ENCODE measurements at places on chromosomes 4 and X. TPM values are rescaled to one million over a fixed set of nuclear protein-coding genes. Genes with fewer than 3 reads are reported as not detected.

The DDX53 gene
- not detected for total RNA-seq

The LARP1B gene
- total RNA-seq, result 31.1 TPM

The IL2 gene
- total RNA-seq, result 0.64 TPM

The HPSE gene
- 3.7 TPM for total RNA-seq

The NSUN7 gene
- 28.9 TPM for total RNA-seq

The HTRA3 gene
- 5.5 TPM for total RNA-seq

The WWC2 gene
- total RNA-seq, result 133 TPM

The FMR1 gene
- 32.7 TPM for total RNA-seq

The TFE3 gene
- total RNA-seq, result 51.2 TPM

The EGFL6 gene
- 0.96 TPM for total RNA-seq

DNA sequence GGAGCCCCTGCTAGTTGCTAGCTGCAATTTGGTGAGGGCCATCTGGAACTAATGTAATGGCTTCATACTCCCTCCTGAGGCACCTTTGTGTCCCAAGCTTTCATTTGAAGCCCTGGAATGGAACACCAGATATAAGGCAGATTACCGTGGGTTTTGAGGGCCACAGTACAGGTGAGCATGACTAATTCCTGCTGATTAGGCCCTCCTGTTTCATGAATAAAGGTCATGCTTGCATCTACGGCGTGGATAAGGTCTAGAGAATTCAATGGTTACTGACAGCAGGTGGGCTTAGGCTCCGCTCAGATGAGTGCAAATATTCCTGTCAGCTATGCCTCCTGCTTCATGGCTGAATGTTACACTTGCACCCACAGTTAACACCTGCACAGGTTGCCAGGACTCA, 495.4 kb downstream of the NAP1L3 start:
- peaks cover 53% of the 10 kb centered on the region for H3K36me3 ChIP-seq
- H3K4me1 ChIP-seq, result no peaks in the 10 kb centered on the region
- H3K4me3 ChIP-seq, result no peak overlapping the region
- no peak overlapping the region for H3K27ac ChIP-seq
- no peaks in the 10 kb centered on the region for H3K27me3 ChIP-seq

- H3K36me3 ChIP-seq, result peaks cover 7% of the 10 kb centered on the region
Measured at GRCh38 chr4:74423104-74423503, 21.8 kb upstream of the AREG start.

- H3K36me3 ChIP-seq, result peaks cover 4% of the 10 kb centered on the region
- H3K27me3 ChIP-seq, result no peaks in the 10 kb centered on the region
- DNase-seq, result no peak
- no peak overlapping the region for H3K27ac ChIP-seq
- no peak overlapping the region for H3K4me3 ChIP-seq
- H3K4me1 ChIP-seq, result no peaks in the 10 kb centered on the region
Measured at GRCh38 chrX:140602140-140602539, 97.3 kb upstream of the SOX3 start.

DNA sequence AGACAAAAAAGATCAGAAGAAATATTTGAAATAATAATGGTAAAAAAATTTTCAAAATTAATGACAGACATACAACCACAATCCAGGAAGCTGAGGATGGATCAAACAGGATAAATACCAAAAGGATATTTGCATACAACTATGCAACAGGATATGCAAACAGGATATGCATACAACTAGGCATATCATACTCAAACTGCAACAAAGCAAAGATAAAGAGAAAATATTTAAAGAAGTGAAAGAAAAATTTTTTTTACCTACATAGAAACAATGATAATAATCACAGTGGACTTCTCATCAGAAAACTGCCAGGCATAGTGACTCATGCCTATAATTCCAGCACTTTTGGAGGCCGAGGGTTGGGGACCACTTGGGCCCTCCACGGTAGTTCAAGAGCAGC, 11.3 kb upstream of the DHX15 start:
- H3K36me3 ChIP-seq, result peaks cover 10% of the 10 kb centered on the region
- peaks cover 19% of the 10 kb centered on the region for H3K4me1 ChIP-seq
- H3K27me3 ChIP-seq, result peaks cover 2% of the 10 kb centered on the region
- no peak overlapping the region for H3K4me3 ChIP-seq
- no peak overlapping the region for H3K27ac ChIP-seq

DNA sequence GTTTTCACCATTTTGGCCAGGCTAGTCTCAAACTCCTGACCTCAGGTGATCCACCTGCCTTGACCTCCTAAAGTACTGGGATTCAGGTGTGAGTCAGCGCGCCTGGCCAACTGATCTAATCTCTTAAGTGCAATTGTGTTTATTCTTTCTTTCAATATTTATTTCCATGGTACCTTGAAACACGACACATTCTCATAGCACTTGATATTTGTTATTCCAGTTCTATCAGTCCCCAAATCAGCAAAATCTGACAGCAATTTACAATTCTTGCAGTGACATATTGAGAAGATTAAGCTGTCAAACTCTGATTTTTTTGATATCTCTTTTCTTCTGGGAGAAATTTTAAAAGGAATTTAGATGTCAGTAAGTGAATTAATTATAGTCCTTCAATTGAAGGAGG, 218.1 kb upstream of the FAT4 start:
- DNase-seq, result no peak
- H3K27ac ChIP-seq, result no peak overlapping the region
- peaks cover 4% of the 10 kb centered on the region for H3K4me1 ChIP-seq
- no peak overlapping the region for H3K4me3 ChIP-seq

- no peaks in the 10 kb centered on the region for H3K36me3 ChIP-seq
- H3K4me3 ChIP-seq, result peak overlapping the region; percentile 73
- H3K27ac ChIP-seq, result no peak overlapping the region
- H3K4me1 ChIP-seq, result peaks cover 15% of the 10 kb centered on the region
- peak; percentile 28 for DNase-seq
- peaks cover 14% of the 10 kb centered on the region for H3K27me3 ChIP-seq
Measured at GRCh38 chrX:64204701-64205440, 637 bp downstream of the AMER1 start.

- H3K4me1 ChIP-seq, result peaks cover 8% of the 10 kb centered on the region
- DNase-seq, result peak; percentile 12
- H3K27me3 ChIP-seq, result no peaks in the 10 kb centered on the region
- H3K36me3 ChIP-seq, result peaks cover 4% of the 10 kb centered on the region
Measured at GRCh38 chrX:66163849-66164411, at the start of gene HEPH. HEPH (plus strand) TSS chrX:66164247; CDS start chrX:66170571, 6,324 bp downstream.

GRCh38 chr4:85510632-85510984, 35.7 kb downstream of the ARHGAP24 start:
- peaks cover 4% of the 10 kb centered on the region for H3K36me3 ChIP-seq
- H3K27ac ChIP-seq, result no peak overlapping the region
- DNase-seq, result no peak
- no peak overlapping the region for H3K4me3 ChIP-seq

DNA sequence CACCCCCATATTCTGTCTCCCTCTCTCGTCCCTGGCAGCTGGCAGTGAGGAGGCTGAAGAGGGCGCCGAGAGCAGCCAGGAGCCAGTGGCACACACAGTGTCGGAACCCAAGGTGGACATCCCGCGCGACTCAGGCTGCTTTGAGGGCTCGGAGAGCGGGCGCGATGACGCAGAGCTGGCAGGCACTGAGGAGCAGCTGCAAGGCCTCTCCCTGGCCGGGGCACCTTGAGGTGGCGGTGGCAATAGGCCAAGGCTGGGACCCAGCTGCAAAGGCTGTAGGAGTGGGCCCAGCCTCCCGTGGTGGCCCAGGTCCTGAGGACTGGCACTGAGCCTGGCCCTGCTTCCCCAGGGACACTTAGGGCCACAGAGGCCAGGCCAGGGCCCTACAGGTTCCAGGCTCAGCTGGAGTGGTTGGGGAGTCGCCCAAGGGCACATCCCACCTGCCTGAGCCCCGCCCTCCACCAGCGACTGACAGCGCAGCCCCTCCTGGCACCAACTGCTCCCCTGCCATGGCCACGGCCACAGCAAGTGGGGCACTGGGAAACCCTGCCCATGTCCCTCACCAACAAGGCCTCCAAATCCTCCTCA, 13.9 kb downstream of the SASH3 start:
- no peaks in the 10 kb centered on the region for H3K27me3 ChIP-seq
- H3K4me1 ChIP-seq, result no peaks in the 10 kb centered on the region
- no peak overlapping the region for H3K27ac ChIP-seq
- DNase-seq, result no peak

DNA sequence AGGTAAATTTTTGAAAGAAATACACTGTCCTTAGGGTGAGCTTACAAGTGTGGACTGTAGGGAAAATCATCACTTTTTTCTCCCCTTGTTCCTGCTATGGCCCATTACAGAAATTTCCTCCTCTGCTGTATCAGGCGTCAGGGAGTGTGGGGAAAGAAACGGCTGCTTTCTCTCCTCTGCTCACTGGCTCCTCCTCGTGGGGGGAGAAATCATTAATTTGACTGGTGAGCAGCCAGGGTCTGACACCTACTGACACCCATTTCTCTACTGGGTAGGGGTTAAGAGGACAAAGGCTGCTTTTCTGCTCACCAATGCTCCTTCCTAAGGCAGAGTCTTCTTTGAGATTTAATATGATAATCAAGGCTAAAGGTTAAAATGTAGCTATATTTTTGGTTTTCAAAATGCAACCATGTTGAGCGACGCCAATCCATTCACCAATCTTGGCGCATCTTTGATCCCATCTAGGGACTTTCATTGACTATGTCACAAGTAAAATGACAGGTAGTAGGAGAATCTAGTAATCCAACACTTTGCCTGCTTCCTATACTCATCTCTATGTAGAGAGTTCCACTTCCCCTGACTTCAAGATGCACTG, 25.1 kb downstream of the SETD7 start:
- H3K4me1 ChIP-seq, result no peaks in the 10 kb centered on the region
- peaks cover 3% of the 10 kb centered on the region for H3K36me3 ChIP-seq
- H3K27me3 ChIP-seq, result no peaks in the 10 kb centered on the region
- DNase-seq, result peak; percentile 76
- no peak overlapping the region for H3K4me3 ChIP-seq
- H3K27ac ChIP-seq, result no peak overlapping the region

- no peak overlapping the region for H3K27ac ChIP-seq
- no peaks in the 10 kb centered on the region for H3K4me1 ChIP-seq
- no peak for DNase-seq
- no peaks in the 10 kb centered on the region for H3K36me3 ChIP-seq
- H3K4me3 ChIP-seq, result no peak overlapping the region
- no peaks in the 10 kb centered on the region for H3K27me3 ChIP-seq
Measured at GRCh38 chr4:150181536-150181935, 103.3 kb downstream of the DCLK2 start.

- no peak for DNase-seq
- H3K36me3 ChIP-seq, result no peaks in the 10 kb centered on the region
- no peaks in the 10 kb centered on the region for H3K27me3 ChIP-seq
- peaks cover 9% of the 10 kb centered on the region for H3K4me1 ChIP-seq
- H3K4me3 ChIP-seq, result no peak overlapping the region
Measured at GRCh38 chr4:43903456-43903855, 545.2 kb downstream of the KCTD8 start.

GRCh38 chrX:105460376-105460775, 239.9 kb upstream of the TEX13A start:
- DNase-seq, result no peak
- H3K4me3 ChIP-seq, result no peak overlapping the region
- no peaks in the 10 kb centered on the region for H3K36me3 ChIP-seq
- H3K4me1 ChIP-seq, result no peaks in the 10 kb centered on the region

GRCh38 chrX:87468941-87469340, 48.7 kb upstream of the KLHL4 start:
- DNase-seq, result no peak
- H3K4me3 ChIP-seq, result no peak overlapping the region
- H3K4me1 ChIP-seq, result peaks cover 13% of the 10 kb centered on the region
- H3K27me3 ChIP-seq, result no peaks in the 10 kb centered on the region
- no peak overlapping the region for H3K27ac ChIP-seq

- H3K4me1 ChIP-seq, result peaks cover 3% of the 10 kb centered on the region
- H3K36me3 ChIP-seq, result no peaks in the 10 kb centered on the region
- no peaks in the 10 kb centered on the region for H3K27me3 ChIP-seq
Measured at GRCh38 chr4:141388481-141388880, 167.8 kb downstream of the ZNF330 start.

GRCh38 chrX:44667771-44668170, 125.1 kb upstream of the FUNDC1 start:
- H3K4me3 ChIP-seq, result no peak overlapping the region
- no peaks in the 10 kb centered on the region for H3K27me3 ChIP-seq
- H3K36me3 ChIP-seq, result no peaks in the 10 kb centered on the region

DNA sequence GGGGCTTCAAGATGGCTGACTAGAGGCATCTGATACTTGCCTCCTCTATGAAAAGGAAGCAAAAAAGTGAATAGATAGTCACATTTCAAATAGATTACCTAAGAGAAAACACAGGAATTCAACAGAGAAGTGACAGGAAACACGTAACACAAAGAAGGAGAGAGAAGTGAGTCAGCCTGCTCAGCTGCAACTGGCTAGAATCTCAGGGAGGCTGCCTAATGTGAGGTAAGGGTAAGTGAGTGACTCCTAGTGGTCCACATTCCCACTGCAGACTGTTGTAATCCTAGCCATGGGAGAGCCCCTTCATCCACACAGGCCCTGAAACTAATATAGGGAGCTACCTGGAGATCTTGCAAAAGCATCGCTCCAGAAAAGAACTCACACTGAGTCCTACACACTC, 179.2 kb downstream of the SLC7A11 start:
- H3K4me1 ChIP-seq, result no peaks in the 10 kb centered on the region
- DNase-seq, result no peak
- H3K27me3 ChIP-seq, result no peaks in the 10 kb centered on the region
- no peak overlapping the region for H3K27ac ChIP-seq

DNA sequence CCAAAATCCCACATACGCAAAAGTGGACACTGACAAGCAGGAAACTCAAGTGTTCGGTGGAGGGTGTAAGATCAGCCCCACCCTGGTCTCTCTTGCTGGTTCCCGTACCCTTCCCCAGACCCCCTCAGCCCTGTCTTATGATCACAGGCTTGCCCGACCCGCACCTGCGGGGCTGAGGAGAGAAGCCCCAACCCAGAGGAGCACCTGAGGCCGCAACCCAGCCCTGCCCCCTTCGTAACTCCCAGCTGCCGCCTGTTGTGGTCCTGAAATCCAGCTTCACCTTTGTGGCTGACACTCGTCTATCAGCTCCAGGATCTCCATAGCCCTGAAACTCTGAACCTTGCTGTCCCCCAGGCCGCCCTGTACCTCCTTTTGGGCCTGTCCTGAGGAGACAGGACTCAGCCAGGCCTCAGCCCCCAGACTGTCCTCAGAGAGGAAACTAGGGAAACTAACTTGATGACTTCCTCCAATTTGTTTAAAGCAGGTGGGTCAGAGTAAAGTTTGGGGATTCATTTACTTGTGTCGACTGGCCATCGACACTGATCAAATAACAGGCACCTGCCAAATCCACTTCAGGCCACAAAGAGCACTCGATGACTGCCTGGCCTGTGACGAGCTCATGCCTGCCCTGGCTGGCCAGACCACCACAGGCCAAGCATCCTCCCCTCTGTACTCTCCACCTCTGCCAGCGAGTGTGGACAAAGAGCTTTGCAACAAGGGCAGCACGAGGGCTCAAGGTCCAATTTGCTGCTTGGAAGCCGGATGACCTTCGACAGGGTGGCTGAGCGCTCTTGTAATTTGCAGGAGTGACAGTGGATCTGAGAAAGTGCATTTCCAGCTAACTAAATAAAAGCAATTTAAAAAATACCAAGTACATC, 19.3 kb downstream of the DCTD start:
- DNase-seq, result no peak
- H3K4me1 ChIP-seq, result 0 out of 2 replicates have a peak, but pooled peaks cover 4% of the 10 kb centered on the region
- no peak overlapping the region for H3K4me3 ChIP-seq
- no peaks in the 10 kb centered on the region for H3K27me3 ChIP-seq
- H3K36me3 ChIP-seq, result peaks cover 41% of the 10 kb centered on the region

Measured in WTC11 (cell line).